ENCODE measurements at places on chromosomes 3 and 15.

GRCh38 chr3:59782664-59783063 is 732.8 kb upstream of the CFAP20DC start:
- no peak for DNase-seq

- peak; percentile 96 for DNase-seq
These were observed 32.4 kb downstream of the FRMD4B start for GRCh38 chr3:69353503-69353902.

- no peak for DNase-seq
These were observed 140.1 kb downstream of the STAC start for GRCh38 chr3:36520241-36521006.

- DNase-seq: no peak
These were observed 871.1 kb downstream of the PDCD6IP start for GRCh38 chr3:34669490-34669889.

GRCh38 chr15:47364230-47365141 is 352.8 kb upstream of the SEMA6D start:
- no peak for DNase-seq

DNA sequence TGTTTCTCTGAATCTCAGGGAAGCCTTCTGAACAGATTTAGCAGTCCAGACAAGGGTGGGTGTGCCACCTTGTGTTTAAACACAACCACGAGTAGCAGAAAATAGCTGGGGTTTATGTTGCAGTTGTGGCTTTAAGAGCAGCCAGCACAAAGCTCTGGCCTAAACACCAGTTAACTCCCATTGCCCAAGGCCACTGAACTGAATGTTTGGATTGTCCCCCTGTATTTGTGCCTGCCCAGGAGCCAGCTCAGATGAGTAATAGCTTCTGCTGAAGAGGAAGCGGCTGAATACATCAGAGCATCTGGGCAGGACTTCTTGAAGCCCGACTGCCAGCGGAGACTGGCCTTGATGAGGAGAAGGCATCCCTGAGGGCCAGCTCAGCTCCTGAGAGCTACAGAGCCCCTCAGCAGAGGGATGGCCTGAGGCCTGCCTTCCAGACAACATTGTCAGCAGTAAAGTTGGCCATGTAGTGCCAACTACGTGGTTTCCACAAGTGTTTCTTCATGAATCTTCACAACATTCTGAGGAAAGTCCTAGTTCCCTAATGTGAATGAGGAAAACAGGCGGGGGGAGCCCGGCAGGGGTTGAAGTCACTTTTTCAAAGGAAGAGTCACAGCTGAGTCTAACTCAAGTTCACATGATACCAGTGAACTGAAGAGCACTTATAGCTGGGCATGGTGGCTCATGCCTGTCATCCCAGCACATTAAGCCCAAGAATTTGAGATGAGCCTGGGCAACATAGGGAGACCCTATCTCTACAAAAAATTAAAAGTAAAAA is 65.8 kb upstream of the ZBTB38 start:
- DNase-seq: peak; percentile 97

DNA sequence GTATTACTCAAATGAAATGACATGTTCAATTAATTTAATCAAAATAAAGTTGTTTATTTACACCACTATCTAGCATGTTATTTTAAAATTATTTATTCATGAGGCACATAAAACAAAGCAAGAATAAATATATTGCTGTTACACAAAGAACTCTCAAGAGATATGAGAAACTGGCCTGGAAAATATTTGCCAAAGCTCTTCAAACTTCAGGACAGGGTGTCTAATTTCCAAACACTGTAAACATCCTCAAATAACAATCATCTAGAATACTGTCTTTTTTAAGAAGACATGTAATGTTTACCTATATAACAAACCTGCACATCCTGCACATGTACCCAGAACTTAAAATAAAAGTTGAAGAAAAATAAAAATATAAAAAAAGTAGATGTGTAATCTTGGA is 876.6 kb downstream of the TUSC7 start:
- no peak for DNase-seq

DNA sequence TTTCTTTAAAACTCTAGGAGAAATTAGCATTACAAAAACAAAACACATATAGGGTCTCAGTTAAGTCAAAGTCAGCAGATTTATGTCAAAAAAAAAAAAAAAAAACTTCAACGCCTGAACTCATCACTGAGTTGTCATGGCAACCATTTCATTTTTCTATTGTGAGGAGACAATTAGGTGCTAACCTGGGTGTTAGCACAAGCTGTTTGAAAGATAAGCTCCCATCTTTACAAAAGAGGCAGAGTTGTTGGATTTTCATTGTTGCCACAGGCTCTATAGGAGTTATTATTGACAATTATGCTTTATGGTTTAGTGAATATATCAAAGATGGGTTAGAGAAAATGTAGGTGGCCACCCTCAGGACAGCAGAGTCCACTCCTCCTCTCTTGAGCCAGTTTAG is 806.9 kb downstream of the GRM7 start:
- no peak for DNase-seq

All from inflammatory macrophage treated with lipopolysaccharide for 4 hours (primary cell).